Nucleus accumbens (tissue), 56 donors: ENCODE measurements at places on chromosomes 13 and 19.

DNA sequence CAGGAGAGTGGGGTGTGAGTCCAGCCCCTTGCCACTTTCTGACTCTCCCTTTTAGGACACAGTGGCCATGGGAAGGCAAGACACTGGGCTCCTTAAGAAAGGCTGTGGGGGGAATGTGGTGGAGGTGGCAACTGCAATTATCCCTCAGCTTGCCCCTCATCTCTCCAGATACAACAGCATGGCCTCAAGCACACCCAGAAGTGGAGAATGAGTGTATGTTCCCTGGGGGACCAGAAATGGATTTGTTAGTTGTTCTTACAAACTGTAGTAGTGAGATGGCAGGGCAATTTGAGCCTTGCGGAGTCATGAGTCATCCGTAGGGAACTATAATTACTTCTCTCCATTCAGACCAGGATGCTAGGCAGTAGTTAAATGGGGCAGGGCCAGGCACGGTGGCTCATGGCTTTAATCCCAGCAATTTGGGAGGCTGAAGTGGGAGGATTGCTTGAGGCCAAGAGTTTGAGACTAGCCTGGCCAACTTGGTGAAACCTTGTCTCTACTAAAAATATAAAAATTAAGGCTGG, 25.6 kb upstream of the CXCL17 start:
- DNase-seq: no peak

- no peak for DNase-seq
Measured at GRCh38 chr19:41377977-41378709, 1.8 kb downstream of the TMEM91 start.

DNA sequence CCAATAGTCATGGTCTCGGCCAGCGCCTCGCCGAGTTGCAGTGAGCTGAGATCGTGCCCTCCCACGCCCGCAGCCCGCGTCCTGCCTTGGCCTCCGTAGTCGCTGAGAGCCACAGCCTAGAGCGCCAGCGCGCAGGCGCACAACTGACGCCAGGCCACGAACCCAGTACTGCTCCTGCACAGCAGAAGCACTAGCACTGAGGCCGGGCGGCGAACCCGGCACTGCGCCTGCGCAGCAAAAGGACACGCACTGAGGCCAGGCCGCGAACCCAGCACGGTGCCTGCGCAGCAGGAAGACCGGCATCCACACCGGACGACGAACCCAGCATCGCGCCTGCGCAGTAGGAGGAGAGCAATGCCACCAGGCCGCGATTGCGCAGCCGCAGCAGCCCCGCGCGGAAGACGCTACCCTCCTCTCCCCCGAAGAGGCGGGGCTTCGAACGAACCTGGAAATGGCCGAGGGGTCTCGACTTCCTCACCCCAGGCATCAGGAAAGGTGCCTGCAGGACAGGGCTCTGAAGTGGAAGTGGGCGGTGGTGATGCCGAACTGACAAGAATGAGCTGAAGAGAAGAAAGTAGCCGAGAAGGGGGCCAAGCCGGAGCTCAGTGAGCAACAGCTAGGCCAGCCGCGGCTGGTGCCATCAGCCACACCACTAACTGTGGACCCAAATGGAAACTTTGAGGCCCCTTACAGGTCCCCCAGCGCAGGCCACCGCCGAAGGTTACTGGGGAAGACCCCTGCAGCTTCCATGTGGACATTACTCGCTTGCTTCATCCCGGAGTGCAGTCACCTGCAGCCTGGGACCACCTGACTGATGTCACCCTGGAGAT, 7.5 kb downstream of the F10 start:
- no peak for DNase-seq

DNA sequence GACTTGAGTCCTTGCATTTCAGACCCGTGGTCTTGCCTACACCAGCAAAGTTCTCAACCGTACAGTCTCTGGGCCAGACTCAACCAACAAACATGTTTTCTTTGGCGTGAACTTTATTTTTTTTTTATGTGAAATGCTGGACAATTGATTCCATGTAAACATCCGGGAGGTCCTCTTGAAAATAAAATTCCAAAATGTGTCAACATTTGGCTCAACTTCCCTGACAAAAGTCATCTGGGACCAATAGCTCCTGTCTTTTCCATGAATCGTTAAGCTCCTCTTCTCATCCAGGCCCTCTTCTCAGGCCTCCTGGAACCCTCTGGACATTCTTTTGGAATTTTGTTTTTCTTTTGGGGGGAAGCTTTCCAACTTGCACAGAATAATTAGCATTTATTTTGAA, 2.7 kb downstream of the ALDH16A1 start:
- no peak for DNase-seq
